OCI-M1 (cell line): ENCODE measurements at places on chromosomes 6 and 20.

DNA sequence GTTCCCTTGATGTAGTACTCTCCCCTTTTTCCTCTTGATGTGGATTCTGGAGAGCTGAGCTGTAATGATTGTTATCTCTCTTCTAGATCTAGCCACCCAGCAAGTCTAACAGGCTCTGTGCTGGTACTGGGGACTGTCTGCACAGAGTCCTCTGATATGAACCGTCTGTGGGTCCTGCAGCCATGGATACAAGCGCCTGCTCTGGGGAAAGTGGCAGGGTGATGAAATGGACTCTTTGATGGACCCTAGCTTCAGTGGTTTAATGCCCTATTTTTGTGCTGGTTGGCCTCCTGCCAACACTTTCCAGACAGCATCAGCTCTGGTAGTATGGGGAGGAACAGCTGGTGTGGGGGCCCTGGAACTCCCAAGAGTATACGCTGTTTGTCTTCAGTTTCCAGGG lies 216.3 kb downstream of the ADGRG6 start:
- DNase-seq, result no peak

DNA sequence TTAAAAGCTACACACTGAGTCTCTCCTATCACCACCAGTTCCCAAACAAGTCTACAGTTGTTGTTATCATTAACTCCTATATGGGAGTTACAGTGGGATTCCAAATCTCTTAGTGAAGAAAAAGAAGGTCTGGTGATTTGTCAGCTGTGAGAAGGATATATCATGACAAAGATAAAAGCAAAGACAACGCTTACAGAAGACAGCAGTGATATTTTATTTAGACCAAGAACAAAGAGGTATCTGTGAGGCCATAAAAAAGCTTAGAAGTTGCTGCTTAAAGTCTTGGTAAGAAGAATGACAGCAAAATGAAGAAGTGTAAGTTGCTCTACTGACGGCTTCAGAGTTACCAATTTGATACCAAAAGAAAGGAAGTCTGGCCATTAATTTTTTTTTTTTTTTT lies 47.2 kb downstream of the CHD6 start:
- DNase-seq, result no peak

GRCh38 chr6:3648724-3649123 lies 102.8 kb downstream of the PXDC1 start:
- peak; percentile 49 for DNase-seq

GRCh38 chr6:109242925-109243324 lies 139.3 kb downstream of the CD164 start:
- DNase-seq, result no peak

GRCh38 chr6:60695232-60695631 lies 1590.8 kb downstream of the KHDRBS2 start:
- DNase-seq, result no peak

GRCh38 chr20:63687419-63688178 lies 8.9 kb upstream of the TNFRSF6B start:
- no peak for DNase-seq

GRCh38 chr6:42449917-42450476 lies 1.7 kb downstream of the TRERF1 start:
- no peak for DNase-seq

DNA sequence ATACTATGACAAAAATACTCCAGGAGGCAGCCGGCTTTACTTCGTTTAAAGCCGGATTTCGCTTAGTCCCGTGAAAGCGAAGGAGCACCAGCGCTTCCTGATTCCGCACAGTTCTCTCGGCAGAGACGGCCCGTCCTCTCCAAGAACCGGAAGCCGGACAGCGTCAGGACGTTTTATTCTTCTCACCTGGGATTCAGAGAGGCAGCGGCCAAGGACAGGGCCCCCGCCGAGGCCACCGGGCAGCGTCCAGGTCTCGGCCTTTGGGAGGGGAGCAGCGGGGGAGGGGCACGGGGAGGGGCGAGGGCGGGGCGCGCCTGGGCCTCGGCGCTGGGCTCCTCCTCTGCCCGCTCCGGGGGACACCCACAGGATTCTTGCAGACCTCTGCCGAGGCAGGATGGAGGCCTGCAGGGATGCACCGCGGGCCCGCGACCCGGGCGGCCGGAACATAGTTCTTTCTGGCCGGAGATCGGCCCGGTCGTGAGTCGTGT lies 2.8 kb upstream of the DIDO1 start:
- DNase-seq, result peak; percentile 37

DNA sequence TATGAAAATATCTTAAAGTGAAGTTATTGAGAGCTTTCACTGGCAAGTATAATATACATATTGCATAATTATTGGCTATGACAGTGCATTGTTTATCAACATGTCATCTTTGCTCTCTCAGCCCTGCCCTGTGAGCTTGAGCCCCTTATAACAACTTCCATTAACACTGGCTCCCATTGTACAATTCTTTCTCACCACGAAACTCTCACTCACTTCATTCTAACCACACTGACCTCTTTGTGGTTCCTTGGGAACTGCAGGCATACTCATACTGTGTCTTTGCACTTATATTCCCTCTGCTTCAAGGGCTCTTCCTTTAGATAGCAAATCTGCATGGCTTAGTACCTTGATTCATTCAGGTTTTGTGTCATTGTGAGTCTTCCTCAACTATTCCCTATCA lies 411.8 kb downstream of the CDKAL1 start:
- DNase-seq, result peak; percentile 66

DNA sequence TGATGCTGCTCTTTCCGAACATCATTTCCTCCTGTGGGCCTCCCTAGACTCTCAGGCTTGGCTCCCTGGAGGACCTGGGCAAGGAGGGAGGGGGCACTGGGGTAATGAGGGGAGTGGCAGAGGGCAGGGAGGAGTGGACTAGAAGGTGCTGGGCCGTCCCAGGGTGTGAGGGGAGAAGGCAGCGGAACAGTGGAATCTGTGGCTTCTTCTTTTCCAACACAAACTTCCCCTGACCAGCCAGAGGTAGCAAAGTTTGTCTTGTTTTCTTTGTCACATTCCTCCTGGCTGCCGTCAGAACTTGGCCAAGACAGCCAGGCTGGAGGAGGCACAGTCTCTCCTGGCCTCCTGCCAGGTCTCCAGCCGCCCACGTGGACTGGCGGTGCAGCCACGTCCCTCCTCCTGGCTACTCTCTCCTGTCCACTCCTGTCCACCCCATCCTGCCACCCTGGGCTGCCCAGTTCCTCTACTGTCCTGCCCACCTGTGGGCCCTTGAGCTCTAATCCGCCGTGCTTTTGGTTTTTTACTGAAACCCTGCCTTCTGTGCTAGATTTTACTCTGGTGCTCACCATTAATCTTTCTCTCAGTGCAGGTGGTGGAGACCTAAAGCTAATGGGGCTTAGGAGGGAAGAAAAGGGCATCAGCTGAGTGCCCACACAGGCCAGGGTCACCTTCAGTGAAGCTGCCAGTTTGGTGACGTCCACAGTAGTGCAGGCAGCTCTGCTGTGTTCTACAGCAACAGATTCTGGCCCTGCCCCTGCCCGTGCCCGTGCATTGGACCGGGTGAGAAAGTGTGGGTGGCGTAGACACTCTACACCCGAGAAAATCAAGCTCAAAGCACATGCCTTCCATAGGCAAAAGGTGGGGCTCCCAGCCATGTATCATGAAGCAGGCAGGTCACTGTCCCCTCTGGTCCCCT lies 2.8 kb upstream of the CDSN start:
- DNase-seq, result peak; percentile 36

- DNase-seq, result no peak
Measured at GRCh38 chr6:88865275-88865674, 98.1 kb downstream of the RNGTT start.

DNA sequence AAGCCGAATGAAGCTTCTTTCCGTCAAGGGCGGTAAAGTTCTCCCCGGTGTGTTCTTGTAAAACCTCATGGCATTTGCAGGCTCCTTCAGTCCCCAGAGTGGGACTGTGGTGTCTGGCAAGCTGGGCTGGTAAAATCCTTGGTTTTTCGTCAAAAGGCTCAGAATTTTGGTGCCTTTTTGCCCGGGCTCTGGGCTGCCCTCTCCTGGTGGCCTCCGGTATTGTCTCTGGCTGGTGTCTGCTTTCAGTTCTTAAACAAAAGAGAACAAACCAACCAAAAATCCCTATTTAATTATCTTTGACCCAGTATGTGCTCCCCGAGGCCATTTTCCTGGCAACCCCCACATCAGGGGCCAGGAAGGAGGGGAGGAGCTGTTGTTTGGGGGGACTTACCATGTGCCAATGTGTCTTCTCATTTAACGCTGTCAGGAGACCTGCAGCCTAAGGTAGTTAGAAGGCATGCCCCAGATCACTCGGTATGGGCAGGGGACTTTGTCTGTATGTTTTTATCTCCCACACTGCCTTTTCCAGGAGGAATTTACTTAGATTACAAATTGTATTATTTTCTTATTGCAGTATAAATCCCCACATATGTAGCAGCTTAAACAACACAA lies 11.1 kb downstream of the CDH4 start:
- DNase-seq, result peak; percentile 38

DNA sequence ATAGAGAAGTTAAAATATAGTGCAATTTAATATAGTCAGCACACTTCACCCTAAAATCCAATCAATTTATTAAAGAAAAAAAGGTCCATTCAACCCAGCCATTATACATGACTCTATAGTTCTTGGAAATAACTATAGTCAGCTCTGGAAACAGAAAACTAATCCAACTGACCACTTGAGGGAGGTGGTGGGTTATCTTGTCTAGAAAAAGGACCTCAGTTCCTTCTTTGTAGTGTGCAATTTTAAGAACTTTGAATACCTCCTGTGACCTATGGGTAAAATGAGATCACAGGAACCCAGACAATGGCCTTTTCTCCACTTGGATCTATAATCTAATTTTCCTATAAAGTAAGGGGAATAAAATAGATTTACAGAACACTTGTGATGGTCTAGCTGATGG lies 163.6 kb upstream of the CENPW start:
- DNase-seq, result peak; percentile 91

DNA sequence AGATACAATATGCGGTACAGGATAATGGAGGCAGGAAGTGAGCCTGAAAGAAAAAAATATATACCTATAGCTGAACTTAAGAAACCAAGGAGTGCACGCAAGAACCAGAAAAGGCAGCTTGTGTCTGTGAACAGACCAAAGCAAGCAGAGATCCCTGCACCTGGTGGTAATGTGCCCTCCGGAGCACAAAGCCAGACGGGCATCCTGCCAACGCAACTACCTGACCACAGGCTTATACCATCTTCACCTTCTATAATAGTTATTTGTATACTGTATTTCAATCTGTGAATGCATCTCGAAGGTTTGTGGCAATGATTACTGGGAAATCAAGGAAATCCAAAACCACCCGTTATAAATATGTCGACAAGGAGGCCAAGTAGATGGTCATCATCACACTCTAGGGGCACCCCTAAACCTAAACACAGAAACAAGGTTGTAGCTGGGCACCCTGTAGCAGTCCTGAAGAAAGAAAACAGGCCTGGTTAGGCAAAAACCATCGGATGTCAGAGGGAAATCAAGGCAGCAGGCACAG lies 801 bp downstream of the FBXL4 start:
- peak; percentile 78 for DNase-seq

GRCh38 chr20:51484831-51485230 lies 57.7 kb downstream of the NFATC2 start:
- no peak for DNase-seq

GRCh38 chr6:43779852-43780236 lies 9.8 kb downstream of the VEGFA start:
- DNase-seq, result no peak
